Hepatic stellate cell (primary cell): ENCODE measurements at places on chromosomes 1 and 21.

- DNase-seq: peak; percentile 29
These were observed 767.3 kb upstream of the ADAMTS5 start for GRCh38 chr21:27734146-27734545.

- peak; percentile 50 for DNase-seq
These were observed 14.7 kb downstream of the MSH4 start for GRCh38 chr1:75811211-75811981.

DNA sequence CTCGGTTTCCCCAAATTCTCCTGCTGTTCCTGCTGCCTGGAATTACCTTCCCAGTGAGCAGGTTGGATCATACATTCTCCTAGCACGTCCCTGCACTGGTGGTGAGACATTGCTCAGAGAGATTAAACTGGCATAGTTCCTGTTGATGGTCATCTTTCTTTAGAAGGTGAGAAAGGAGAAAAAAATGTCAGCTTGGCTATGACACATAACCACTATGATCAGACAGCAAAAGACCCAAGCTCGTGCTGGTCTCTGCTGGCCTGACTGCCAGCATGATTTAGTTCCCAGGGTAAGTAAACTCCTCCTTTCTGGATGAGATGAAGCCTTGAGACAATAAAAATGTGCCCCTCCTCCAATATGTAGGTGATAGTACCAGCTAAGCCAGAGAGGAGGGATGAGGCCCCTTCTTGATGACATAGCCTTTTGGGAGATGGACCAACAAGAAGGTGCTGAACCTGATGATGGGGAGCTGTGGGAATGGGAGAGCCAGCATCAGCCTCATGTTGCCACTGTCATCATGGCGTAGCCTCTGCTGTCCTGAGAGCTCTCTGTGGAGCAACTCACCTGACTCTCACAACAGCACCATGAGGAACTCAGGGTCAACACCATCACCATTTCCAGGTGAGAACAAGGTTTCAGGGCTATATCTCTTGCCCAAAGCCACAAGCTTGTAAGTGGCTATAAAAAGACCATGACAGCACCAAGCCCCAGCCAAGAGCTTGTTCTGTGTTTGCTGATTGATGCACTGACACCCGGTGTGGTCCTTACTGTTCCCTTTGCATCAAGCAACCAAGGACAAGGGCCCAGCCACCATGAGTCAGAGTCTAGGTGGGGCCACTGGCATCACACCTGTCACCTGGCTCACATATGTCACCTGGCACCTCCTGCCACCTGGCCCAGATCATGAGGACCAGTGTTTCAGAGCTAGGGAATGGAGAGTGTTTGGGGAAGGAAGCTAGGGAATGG lies 200.0 kb downstream of the MATN1 start:
- no peak for DNase-seq

- DNase-seq: peak; percentile 65
These were observed 61.6 kb downstream of the ZBTB18 start for GRCh38 chr1:244112636-244113035.

DNA sequence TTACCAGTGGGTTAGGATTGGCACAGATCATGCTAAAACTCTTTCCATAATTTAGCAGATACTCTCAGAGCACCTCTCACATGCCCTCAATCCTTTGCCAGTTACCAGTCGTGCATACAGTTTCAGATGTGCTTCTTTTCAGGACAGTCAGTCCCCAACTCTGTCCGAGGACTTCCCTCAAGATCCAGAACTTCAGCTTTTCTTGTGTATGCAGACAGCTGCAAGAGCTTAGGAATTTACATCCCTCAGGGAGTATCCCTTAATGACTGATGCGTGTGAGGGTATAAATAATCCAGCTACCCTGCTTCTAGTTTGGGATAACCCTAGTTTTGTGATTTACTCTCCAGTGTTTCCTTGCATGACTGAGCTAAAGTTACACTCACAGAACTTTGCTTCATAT lies 393.0 kb upstream of the PLXNA2 start:
- no peak for DNase-seq

DNA sequence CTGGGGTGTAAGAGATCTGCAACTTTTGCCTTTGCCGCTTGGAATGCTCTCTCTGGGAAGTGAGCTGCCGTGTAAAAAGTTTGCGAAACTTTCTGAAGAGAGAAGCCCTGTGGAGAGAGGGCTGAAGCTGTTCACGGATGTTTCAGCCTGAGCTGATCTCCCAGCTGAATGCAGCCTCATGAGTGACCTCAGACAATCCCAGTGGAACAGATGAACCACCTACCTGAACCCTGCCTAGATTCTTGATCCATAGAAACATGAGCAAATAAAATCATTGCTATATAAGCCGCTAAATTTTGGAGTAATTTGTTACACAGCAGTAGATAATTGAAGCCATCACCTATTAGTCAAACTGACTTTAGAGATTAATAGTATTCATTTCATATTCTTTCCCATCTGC lies 4.4 kb upstream of the ALG6 start:
- DNase-seq: no peak

- DNase-seq: peak; percentile 65
These were observed 12.7 kb upstream of the C1orf167 start for GRCh38 chr1:11749203-11749689.

- no peak for DNase-seq
These were observed 52.2 kb downstream of the MAP3K7CL start for GRCh38 chr21:29182691-29183092.

DNA sequence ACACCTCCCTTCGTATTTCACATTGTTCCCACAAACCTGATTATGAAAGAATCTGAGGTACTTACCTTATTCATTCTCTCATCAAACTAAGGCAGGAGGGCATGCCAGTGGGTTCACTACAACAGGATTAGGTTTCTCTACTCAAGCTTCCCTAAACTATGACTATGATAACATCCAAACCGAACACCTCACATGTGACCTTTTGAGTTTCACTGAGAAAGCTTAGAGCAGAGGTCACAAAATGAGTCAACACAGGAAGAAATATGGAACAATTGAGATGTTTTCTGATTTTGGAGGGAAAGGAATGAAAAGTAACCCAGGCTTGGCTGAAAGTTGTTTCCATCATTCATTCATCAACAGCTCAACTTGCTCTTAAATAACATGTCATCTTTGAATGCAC lies 24.1 kb downstream of the UBR4 start:
- no peak for DNase-seq

DNA sequence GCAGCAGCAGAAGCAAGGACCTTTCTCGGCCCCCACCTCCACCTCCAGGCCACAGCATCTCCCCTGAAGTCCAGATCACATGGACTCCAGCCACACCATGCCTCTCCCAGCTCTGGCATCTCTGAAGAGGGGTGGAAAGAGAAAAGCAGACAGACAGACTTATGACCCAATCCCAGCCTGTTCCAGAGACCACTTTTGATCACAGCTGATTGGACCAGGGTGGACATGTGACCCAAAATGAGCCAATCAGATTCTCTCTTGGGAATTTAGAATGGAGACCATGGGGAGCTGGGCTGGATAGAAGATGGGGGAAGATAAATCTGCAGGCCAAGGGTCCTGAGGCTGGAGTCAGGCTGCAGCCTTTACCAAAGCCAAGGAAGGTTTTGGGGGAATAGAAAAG lies 16.4 kb downstream of the HTR1D start:
- peak; percentile 33 for DNase-seq

- no peak for DNase-seq
These were observed 185.3 kb downstream of the RERE start for GRCh38 chr1:8632102-8632501.

GRCh38 chr1:216740331-216740730 lies 17.1 kb upstream of the ESRRG start:
- DNase-seq: no peak

DNA sequence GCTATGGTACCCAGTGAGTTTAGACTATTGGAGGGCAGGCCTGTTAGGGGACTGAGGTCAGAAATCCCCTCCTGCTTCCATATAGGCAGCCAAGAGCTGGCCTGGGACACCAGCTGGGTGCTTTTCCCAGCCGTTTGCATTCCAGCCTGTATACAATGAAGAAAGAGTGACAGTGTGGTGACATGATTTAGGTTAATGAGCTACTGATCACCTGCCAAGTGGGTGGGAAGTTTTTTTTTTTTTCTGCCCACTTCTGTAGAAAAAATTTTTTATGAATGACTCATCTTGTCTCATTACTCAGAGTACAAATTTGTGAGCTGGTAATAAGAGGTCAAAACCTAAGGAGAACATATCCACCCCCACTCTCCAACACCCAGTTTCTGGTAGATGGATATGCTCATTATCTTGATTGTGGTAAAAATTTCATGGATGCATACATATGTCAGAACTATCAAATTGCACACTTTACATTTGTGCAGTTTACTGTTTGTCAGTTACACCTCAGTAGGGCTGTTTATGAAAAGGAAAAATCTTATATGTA lies 16.4 kb upstream of the CGN start:
- no peak for DNase-seq

DNA sequence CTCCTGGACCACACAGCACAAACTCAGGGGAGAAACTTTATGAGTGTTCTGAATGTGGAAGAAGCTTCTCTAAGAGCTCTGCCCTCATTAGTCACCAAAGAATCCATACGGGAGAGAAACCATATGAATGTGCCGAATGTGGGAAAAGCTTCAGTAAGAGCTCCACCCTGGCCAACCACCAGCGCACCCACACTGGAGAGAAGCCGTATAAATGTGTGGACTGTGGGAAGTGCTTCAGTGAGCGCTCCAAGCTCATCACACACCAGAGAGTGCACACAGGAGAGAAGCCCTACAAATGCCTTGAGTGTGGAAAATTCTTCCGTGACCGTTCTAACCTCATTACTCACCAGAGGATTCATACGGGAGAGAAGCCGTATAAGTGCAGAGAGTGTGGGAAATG lies 22.5 kb downstream of the ZSCAN20 start:
- no peak for DNase-seq

GRCh38 chr21:15514073-15514946 lies 215.5 kb upstream of the USP25 start:
- no peak for DNase-seq

- no peak for DNase-seq
These were observed 76.6 kb upstream of the NRIP1 start for GRCh38 chr21:15141261-15141970.

- DNase-seq: peak; percentile 78
These were observed 57.8 kb downstream of the ZNF281 start for GRCh38 chr1:200351826-200352549.

GRCh38 chr1:35505911-35506798 lies 51.0 kb downstream of the KIAA0319L start:
- DNase-seq: peak; percentile 72

- DNase-seq: no peak
These were observed 38.4 kb upstream of the SPAG17 start for GRCh38 chr1:118223426-118223825.

DNA sequence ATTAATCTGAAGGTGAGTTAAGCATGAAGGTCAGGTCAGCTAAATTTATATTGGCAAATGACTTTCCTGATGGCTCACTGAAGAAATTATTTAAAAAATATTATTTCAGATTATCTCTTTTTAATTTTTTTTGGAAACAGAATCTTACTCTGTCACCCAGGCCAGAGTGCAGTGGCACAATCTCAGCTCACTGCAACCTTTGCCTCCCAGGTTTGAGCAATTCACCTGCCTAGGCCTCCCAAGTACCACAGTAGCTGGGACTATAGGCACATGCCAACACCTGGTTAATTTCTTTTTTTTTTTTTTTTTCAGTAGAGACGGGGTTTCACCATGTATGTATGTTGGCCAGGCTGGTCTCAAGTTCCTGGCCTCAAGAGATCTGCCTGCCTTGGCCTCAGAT lies 976.7 kb downstream of the TTLL7 start:
- DNase-seq: no peak

GRCh38 chr1:165763442-165763841 lies 5.2 kb downstream of the TMCO1 start:
- DNase-seq: no peak

GRCh38 chr1:36728846-36729245 lies 246.1 kb upstream of the CSF3R start:
- DNase-seq: no peak

DNA sequence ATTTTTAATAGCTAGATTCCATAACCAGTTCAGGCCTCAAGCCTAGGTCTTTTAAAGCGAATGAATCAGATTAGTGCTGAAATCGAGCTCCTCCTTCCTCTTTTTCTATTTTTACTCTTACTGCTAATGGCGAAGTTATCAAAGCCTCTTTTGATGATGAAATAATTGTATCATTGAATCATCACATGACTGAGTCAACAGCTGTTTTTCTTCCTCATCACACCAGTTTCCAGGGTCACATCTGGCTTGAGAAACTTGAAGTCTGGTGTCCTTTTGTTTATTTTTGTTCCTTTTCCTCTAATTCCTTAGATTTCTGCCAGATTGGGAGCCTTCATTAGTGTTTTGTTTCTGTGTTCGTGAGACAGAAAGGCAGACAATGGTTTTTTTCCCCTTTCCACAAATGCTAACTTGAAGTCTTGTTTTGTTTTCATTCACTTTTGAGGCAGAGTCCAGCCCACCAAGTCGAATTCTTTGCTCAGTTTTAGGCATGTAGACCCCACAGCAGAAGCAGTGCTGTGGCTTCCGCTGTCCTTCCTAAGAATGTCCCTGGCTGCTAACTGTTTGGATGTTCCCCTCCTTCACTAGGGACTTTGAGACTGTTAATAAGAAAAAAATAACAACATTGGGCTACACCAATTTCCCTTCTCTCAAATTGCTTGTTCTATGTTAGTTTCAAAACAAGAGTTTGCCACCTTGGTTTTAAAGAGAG lies 51.9 kb upstream of the FMOD start:
- DNase-seq: peak; percentile 77

GRCh38 chr1:221437926-221438325 lies 304.0 kb downstream of the DUSP10 start:
- no peak for DNase-seq

DNA sequence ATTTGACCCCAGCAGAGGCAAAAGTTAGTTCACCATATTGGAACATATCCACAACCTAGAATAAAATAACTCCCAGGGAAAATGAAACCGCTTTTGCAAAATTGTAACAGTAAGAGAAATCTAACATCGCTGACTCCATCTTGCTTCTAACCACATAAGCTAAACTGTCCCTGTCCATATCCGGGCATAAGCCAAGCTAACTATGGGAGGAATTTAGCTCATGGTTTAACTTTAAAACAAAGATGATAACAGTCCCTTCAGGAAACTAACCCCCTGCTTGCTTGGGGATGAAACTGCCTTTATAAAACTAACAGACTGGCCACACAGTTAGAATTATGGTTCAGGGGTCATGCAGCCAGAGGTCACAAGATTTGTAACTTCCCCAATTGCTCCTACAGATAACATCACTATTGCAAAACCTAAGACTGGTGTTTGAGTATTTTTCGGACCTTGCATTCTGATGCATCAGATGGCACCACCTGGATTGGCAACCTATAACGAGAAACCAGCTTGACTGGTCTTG lies 46.3 kb downstream of the TESK2 start:
- DNase-seq: no peak
